ENCODE measurements at places on chromosomes 11 and 22.

GRCh38 chr11:112470355-112470754 is 209.7 kb upstream of the PLET1 start:
- DNase-seq = no peak

DNA sequence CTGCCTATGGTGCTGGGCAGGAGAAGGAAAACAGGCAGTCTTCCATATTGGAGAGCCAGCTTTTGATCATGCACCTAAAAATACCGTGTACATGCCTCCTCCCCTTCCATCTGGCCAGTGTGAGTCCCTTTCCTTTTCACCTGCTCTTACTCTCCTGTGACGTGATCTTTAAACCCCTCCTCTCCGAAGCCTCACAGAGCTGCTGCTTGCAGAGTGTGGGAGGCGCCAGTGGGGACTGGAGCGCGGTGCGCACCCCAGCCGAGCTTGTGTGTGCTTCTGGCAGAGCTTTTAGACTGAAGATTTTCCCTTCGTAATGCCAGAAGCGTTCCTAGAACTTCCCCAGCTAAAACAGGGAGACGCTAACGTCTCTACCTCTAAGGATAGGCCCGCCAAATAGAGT is 29.8 kb downstream of the MUC6 start:
- no peak for DNase-seq

- no peak for DNase-seq
These were observed 2.4 kb upstream of the ARHGEF12 start for GRCh38 chr11:120333801-120334200.

GRCh38 chr22:42500161-42500835 is 19.3 kb downstream of the RRP7A start:
- peak; percentile 83 for DNase-seq

DNA sequence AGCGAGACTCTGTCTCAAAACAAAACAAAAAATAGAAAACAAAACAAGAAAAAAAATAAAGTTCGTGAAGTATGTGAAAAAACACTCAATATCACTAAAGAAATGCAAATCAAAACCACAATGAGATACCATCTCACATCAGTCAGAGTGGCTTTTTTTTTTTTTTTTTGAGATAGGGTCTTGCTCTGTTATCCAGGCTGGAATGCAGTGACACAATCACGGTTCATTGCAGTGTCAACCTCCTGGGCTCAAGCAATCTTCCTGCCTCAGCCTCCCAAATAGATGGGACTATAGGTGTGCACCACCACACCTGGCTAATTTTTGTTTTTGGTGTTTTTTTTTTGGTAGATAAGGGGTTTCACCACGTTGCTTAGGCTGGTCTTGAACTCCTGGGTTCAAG is 37.5 kb downstream of the ATG16L2 start:
- DNase-seq = no peak

- no peak for DNase-seq
These were observed 540 bp downstream of the ADM start for GRCh38 chr11:10305262-10305963.

- no peak for DNase-seq
These were observed 13.4 kb downstream of the DERL3 start for GRCh38 chr22:23825246-23825905.

DNA sequence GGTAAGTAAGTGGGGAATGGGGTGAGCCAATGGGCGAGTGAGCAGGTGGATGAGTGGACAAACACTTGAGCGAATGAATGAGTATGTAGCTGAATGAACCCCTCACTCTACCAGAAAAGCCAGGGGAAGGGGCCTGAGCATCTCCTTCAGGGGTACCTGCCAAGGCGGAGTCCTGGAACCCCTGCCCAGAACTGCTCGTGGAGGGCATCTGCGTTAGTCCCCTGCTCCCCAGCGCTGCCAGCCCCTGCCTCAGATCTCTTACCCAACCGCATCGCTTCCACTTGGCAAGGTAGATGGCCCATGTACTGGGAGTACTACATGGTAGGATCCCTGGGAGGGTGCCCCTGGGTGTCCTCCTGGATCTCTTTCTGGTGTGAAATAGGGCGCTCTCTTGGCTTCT is 7.4 kb upstream of the ANO1 start:
- DNase-seq = no peak

- no peak for DNase-seq
These were observed 81.6 kb downstream of the SHANK2 start for GRCh38 chr11:71170624-71171423.

DNA sequence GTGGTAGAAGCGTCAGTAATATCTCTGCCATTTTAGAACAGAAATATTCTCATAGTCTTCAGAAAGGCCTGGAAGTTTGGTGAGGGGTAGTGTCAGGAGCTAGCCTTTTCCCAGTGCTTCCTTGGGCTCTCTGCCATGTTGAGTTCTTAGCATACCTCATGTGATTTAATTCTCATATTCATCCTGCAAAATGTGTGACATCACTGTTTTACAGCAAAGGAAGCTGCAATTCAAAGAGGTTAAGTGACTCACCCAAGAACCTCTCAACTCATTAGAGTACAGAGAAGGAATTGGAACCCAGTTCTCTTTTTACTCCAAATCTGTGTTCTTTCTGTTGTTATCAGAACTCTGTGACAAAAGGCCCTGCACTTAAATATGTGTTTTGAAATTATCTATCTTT is 72.1 kb downstream of the RNF169 start:
- no peak for DNase-seq

- DNase-seq = no peak
These were observed 246.6 kb upstream of the PLET1 start for GRCh38 chr11:112507281-112507680.

DNA sequence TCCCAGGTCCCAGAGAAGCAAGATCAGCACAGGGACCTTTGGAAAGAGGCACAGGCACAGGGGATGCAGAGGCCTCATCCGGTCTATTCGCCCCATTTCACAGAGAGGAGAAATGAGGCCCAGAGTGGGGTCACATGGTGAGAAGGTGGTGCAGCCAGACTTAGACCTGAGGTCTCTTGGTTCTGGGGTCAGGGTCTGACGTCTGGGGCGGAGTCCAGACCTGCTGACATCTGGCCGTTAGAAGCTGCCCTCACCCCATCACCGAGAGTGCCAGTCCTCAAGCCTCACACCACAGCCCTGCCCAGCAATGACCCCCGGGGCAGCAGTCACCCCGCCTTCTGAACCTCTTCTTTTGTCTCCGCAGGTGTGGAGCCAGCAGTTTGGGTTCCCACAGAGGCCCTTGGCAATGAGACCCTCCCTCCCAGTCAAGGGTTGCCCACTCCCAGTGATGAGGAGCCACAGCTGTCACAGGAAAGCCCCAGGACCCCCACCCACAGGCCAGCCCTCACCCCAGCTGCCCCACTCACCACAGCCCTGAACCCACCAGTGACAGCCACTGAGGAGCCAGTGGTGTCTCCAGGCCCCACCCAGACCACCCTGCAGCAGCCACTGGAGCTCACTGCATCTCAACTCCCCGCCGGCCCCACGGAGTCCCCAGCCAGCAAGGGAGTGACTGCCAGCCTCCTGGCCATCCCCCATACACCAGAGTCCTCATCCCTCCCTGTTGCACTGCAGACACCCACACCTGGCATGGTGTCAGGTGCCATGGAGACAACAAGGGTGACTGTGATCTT is 62.4 kb downstream of the OTOG start:
- no peak for DNase-seq

- DNase-seq = no peak
These were observed 101.6 kb downstream of the NELL1 start for GRCh38 chr11:20771026-20771425.

DNA sequence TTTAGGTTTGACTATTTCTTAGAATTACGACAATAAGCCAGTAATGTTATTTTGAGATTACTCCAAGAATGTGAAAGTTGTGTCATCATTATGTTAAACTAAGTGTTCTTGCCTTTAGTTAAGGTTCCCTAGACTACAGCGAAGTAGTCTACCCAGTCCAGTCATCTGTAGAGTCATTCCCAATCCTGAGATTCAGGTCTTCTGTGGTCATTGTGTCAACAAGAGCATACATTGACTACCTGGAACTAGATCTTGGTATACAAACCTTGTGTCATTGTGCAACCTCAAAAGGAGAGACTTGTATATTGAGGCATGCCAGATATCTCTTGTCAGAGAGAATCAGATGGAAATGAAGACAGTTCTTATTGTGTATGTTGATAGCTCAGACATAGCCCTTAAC is 115.9 kb downstream of the ATM start:
- DNase-seq = no peak

DNA sequence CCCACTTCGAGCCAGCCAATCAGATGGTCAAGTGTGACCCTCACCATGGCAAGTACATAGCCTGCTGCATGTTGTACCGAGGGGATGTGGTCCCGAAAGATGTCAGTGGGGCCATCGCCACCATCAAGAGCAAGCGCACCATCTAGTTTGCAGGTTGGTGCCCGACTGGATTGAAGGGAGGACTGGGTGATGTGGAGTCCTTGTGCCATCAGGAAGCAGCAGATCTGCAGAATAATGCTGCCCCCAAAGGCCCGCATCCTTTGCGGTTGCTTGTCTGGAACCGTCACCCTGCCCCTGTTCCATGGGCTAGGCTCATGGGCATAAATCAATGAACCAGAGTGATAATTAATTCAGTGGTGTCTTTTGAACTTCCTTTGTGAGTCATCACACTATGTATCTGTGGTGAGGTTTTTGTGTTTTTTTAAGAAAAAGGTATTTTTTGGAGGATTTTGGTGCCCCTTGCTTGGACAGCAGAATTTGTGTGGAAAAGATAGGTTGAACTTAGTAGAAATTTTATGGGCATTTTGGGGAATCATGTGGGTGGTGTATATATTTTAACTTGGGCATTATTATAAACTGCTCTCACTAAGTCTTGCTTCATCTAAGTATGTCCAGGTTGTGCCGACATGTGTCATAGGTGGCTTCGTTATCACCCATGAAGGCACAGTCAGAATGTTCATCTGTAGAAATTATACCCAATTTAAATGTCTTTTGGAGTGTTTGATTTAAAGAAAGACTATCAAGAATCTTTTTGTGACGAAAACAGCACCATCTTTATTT is 22.3 kb downstream of the LRRC74B start:
- no peak for DNase-seq

DNA sequence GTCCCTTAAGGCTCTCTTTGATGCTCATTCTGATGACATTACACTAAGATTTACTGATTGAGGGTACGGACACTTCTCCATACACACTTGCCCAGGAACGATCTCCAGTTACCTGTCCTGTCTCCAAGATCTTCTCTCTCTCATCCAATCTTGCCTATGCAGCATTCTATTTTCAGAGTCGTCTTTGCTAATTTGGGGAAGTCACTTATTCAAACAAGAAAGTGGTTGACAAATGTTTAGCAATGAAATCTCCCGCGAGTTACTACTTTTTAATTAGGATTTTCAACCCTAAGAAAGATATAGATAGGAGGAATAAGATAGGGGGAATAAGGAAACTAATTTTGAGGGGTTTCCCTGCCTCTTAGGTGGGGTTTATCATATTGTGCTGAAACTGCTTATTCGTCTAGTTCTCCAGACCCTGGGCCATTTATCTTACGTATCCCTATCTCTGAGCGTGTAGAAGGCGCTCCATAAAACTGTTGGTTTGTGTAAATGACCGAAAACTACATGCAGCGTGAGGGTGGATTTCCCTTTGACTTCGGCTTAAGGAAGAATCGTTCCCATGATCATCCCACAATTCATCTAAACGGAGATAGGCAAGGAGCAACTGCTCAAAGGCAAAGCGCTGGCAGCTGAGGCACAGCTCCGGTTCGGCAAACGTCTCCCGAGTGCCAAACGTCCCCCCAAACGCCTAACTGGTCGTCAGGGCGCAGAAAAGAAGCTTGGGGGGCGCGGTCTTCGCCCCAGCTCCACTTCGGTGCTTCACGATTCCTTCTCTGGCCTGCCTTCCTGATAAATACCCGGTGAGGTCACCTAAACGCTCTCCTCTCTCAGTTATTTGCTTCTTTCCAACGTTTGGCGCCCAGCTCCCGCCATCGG is 804 bp downstream of the APIP start:
- no peak for DNase-seq

DNA sequence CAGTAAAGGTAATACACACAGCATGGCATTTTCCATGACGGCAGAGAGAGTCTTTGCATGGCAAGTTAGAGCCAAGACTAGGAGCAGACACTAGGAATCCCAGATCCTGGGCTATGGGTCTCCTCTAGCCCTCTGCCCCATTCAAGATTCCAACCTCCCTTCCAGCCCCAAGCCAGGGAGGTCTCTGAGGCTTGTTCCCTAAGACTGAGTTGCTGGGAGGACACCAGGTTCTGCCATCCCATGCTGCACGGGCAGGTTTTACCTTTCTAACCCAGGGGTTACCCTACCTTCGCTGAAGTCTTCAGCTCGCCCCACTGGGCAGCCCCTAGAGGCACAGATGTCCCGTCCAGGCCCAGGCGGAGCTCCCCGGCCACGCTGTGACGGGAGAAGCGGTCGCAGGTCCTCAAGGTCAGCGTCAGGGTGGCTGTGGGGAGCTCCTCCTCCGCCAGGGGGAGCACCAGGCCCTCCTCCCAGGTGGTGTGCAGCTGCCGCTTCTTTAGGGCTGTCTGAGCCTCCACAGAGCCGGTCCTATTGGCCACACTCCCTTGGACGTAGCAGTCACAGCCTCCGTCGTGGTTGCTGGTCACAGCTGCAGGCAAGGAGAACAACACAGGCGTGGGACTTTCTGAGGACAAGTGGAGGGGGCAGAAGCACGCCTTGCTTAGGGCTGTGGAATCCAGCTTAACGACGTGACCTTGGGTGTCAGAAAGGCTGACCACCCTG is 33.8 kb downstream of the SYT13 start:
- DNase-seq = no peak

Measured in CD4-positive, alpha-beta T cell treated with Interleukin-4 for 4 hours (primary cell).